Memory B cell (primary cell): ENCODE measurements at places on chromosomes 1 and 21.
A peak's percentile ranks its signal among the peaks of the same experiment; 100 is the strongest.

DNA sequence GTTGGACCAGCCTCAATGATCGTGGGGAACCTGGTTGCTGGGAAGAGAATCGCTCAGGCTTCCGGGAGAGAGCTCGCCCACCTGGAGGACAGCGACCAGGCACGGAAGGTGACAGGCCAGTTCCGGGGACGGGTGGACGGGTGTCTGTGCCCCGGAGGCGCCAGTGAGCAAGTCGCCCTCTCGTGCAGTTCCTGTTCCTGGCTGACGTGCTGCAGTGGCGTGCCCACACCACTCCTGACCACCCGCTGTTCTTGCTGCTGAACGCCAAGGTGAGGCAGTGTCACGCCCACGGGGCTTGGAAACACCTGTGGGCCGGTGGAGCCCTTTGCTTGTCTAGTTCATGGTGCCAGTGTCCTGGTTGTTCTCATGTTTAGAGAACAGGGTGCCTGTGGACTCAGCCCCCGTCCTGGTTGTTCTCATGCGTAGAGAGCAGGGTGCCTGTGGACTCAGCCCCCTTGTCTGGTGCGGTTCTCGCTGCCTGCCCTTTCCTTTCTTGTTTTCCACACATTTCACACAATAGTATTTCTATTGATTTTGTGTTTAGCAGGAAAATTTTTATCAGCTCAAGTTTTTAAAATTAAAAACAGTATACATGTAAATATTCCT lies 53.1 kb downstream of the S100B start:
- peak; percentile 14 for DNase-seq

GRCh38 chr21:39776589-39776988 lies 31.6 kb downstream of the IGSF5 start:
- no peak for DNase-seq

DNA sequence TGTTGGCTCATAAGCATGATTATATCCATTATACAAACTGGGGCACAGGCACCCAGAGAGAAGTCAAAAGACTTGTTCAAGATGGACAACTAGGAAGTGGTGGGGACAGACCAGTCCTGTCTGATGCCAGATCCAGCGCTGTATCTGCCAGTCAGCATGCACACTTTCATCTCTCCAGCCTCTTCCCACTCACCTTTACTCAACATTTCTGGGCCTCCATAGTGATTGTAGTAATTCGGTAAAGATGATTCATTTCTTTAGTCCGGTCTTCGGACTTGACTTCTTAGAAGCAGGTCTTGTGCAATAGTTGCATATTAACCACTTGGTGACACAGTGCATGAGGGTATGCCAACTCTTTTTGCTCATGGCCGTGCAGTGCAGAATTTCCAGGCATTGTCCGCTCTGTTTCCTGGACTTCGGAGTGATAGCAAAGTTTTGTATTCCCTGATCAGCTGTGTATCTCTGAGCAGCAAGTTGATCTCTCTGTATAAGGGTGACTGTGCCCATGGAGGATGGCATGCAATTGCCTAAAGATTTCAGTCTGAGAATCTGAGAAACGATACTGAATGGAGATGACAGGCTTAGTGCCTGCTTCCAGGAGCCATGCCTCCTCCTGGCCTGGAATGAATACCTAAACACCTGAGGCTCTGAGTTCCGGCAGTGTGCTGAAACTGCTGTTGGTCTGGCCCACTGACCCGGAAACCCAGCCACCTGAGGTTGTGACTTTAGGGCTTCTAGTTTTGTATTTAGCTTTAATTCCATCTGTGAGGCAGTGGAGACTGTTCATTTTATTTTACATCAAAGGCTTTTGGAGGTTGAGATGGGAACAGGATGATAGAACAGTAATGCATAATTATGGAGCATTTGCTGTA lies 39.0 kb downstream of the GALNT2 start:
- DNase-seq = no peak

GRCh38 chr1:214709241-214709640 lies 106.2 kb downstream of the CENPF start:
- DNase-seq = no peak

DNA sequence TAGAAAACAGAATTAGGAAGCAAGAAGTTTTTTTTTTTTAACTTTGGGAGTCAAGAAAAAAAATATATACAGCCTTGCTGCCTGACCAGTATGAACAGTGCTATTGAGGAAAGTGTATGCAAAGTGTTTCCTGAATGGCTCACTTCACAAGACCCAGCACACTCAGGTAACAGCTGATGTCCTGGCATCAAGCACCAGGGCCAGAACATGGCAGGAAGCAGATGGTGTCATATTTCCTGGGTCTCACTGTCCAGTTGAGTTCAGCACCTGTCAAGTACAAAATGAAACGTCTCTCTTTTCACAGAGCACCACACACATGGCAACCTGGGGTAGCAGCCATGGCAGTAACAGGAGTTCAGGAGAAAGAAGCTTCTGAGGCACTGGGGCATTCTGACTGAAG lies 372.3 kb downstream of the TTLL7 start:
- no peak for DNase-seq

DNA sequence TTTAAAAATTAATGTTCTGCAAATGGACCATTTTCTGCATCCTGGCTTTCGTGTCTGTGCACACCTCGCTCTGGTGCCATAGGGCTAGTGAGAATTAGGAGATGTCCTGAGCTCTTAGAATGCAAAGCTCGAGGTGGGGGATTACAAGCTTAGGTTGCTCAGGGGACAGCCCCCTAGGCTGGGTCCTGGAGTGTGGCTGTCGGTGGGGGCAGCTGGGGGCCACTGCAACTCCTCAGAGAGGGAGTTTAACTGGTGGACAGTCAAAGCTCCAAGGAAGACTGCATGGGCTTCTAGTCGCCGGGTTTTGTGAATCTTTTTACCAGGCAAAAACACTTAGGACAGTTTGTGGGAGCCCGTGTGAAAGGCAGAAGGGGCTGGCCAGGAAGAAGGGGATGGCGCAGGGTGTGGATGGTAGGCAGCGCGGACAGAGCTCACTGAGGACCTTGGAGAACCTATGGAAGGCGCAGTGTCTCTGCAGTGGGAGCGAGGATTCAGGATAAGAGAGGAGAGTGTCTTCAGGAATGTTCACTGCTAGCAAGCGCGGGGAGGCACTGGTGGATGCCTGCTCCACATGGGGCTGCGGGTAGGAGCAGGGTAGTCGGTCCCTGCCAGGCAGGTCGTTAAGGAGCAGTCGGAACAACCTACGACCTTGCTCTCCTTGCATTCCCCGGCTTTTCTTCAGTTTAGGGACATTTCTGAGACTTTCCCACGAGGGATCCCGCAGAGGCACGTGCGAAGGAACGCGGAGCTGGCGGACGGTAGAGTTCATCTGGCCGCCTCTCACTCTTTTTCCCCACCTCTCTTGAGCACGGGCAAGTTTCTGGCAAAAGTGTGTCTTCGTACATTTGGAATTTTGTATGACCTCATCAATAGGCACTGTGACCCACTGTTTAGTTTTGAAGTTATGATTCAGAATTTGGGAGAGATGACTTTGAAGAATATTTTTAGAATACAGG lies 12.9 kb upstream of the KCNE1 start:
- no peak for DNase-seq

DNA sequence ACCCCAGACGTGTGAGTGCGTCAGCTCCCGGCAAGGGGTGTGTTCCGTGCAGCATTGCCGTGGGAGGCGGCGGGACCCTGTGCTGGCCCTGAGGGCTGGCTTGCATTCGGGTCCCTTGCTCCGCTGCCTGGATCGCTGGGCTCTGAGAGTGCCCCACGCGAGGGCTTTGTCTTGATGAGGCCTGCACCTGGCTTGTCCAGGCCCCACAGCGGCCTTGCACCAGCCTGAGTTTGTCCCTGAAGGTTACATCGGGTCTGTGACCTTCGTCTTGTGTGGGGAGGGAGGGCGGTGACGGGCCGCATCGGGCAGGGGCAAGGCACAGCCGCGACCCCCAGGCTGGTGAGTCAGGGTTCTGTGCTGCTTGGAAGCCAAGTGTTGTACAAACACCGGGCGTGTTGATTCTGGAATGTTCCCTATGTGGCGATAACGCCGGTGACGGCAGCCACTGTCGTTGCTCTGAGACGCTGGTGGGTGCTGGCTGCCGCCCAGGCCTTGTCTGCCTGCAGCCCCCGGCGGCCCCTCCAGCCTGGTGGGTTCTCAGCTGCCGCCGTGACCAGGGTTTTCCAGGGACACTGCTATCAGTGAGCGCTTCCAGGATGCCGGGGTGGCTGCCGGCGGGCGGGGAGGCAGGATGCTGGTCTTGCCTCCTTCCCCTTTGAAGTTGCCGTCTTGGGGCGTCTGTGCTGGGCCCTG lies 42.9 kb downstream of the SLX9 start:
- DNase-seq = no peak

DNA sequence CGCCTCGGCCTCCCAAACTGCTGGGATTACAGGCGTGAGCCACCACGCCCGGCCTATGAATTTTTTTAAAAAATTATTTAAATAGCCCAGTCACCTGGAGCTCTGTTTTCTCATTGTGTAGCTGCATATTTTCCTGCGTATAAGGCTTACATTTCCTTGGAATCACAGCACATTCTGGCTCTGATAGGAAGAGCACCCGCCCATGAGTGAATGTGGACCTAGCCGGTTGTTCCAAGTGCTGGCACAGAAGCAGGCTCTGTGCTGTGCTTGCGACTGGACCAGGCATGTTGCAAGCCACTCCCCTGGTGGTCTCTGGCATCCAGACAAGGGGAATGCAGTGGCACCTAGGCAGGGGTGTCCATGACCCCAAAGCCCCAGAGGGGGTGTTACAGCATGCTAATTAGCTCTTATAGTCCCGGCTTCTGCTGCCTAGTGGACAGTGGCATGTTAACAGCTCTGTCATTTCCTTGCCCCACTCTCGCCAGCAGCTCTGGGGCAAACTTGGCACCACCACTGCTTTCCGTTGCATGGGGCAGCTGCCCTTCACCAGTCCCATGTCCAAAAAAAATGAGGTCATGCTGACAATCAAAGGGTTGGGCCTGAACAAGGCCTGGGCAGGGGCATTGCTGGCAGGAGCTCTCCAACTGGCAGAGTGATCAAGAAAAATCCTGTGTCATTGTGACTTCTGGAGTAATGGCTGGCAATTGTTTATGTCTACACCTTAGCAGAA lies 5.2 kb upstream of the VTCN1 start:
- DNase-seq = no peak

DNA sequence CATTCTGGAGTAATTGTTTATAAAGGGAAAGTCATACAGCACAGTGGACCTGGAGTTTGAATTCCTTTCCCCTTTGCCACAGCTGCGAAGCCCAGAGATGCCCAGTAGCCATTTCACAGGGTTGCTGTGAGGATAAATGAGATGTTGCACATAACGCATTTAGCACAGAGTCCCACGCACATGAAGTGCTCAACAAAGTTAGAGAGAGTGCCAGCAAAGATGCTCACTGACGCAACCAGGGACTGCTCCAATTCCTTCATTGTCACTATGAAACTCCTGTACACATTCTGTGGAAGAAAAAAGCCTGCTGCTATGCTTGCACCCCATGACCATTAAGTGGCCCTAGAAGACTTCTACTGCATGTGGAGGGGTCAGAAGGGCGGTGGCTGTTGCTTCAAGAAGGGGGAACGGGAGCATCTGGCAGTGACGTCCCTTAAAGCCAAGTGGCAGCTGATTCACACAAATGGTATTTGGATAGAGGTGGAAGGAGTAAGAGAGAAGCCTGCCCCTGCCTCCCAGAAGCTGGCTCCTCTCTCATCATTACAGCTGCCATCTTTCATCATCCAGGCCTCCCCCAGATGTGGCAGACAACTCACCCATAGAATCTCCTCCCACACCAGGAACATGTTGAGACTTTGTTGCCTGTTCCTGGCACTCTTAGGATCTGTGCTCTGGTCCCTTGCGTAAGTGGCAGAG lies 26.5 kb upstream of the VAV3 start:
- no peak for DNase-seq

DNA sequence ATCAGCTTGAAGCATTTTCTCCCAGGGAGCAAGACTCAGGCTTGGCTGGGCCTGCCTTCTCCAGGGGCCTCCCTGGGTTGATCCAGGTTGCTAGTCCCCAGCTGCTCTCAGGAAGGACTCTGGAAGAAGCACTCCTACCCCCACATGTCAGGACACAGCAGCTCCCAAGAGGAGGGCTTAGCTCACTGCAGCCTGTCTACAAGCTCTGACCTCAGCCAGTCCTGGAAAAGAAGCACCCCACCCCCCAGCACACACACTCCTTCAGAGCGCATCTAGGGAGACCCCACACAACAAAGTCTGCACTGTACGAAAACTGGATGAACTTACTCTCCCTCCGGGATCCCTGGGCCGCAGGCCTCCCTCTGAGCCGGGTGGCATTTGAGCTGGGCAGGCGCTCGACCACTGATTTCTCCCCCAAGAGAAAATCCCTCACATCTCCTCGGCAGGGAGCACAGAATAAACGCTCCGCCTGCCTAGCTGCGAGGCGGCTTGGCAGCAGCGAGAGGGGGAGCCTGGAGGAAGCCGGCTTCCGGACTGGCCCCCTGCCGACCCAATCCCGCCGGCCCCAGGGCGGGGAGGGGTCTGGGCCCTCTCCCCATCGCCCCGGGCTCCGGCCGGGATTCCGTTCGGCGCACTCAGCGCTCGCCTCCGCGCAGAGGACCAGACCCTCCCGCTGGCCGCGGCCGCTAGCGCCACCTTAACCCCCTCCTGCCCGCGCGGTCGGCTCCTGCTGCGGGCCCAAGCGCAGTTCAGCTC lies at the start of gene KCNA2:
Gene KCNA2, minus strand, starts transcription at position 458 of the 756 bp plus-strand sequence. CDS start 1,576 bp downstream, outside the sequence.
- DNase-seq = no peak

- DNase-seq = no peak
These were observed 9.1 kb downstream of the PTGFRN start for GRCh38 chr1:116918714-116919357.
